ENCODE measurements at places on chromosomes 13 and 19.

DNA sequence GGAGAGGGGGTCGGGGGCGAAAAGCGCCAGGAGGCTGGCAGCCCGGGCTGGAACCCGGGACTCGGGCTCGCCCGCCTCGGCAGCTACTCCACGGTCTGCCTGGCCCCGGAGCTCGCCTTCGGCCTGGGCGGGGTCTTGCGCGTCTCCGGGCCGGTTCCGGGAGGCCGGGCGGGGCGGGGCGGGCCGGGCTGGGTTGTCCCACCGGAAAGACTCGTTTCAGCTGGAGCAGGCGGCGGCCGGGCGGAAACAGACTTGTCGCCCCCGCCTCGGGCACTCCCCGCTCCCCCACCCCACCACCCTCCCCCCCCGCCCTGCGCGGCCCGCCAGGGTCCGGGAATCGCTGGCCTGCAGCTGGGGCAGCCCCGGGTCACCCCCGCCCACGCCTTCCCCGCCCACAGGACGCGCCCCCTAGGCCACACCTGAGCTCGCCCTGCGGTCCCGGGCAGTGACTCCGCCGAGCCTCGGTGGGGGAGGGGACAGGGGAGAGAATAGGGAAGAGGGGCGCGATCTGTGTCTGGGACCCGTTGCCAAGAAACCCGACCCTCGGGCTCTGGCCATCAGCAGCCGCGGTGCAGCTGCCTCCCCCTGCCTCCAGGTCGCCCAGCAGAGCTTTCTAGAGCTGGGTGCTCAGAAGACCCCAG lies 109.4 kb downstream of the KCTD15 start:
- DNase-seq = no peak

GRCh38 chr19:9848060-9848459 lies 12.9 kb downstream of the PIN1 start:
- DNase-seq = no peak

DNA sequence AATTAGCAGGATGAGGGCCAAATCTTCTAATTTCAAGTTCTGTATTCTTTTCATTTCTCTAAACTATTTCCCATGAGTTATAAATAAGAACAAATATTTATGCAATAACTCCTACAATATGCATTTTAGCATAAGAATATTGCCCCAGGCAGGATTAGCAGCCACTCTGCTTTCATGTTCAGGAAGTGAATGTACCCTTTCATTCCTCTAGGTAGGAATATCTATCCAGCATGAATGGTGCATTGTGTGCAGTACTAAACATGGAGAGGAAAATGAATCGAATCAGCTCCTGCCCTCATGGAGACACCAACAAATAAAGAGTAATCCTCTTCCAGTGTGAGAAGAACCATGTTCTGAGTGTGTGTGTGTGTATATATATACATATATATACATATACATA lies 41.0 kb downstream of the LHFPL6 start:
- no peak for DNase-seq

DNA sequence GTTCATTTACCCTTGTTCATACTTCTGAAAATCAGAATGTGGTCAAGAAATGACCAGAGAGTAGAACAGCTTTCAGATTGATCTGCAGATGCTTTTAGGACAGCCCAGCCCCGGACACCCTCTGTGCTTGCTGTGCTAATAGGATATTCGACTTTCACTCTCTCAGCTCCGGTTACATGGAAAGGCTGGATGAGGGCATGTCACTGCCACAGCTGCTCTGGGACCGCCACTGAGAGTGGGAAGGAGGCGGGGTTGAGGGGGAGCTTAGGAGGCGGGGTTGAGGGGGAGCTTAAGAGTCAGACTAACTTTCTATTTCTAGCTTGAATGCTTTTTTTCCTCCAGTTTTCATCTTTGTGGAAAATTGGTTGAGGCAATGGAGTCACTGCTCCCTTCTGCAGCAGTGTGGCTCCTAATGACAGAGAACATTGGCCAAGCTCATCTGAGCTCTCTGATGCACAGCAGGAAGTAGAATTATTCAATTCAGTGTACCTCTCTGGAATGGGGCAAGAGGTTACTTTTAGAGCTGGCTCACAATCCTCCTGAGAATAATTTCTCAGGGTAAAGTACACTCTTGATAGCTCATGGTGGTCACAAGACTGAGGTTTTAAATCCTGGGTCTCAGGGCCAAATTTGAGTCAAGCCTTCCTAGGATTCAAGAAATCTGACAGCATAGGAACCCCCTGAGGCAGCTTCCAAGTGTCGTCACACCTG lies 74.6 kb upstream of the NPAS1 start:
- no peak for DNase-seq

GRCh38 chr13:27922883-27923612 lies 3.2 kb downstream of the PDX1 start:
- DNase-seq = no peak

DNA sequence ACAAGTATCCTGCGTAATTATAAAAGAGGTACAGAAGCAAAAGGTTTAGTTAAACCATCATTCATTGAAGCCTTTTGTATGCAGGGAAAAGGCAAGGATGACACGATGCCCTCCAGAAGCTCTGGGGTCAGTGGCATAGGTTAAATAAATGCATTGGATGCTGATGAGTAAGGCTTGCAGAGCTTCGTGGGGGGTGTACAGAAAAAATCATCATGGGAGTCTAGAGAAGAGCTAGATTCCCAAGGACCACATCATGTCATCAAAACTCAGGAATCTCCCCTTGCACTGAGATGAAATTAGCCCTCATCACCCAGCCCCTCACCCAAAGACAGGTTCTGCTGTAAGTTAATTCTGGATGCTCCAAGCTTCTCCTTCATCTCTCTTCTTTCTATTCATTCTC lies 8.3 kb downstream of the FPR1 start:
- DNase-seq = no peak

GRCh38 chr13:44273991-44274770 lies 99.4 kb upstream of the SERP2 start:
- no peak for DNase-seq

DNA sequence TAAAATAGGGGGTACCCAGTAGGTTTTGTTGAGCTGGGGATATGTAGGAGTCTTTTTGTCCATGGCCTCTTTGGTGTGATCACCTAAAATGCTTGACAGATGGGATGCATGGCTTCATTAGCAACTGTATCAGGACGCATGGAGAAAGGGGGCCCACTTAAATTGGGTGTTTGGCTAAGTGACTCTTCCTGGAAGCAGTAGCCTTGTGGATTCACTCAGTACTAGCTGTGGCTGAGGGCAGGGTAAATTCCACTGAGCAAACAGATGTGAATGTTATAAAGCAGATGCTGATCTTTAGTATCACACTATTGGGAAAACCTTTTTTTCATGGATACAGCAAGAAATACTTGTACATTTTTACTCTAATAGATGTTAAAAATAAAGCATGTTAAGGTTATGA lies 140.0 kb downstream of the FGF14 start:
- DNase-seq = no peak

DNA sequence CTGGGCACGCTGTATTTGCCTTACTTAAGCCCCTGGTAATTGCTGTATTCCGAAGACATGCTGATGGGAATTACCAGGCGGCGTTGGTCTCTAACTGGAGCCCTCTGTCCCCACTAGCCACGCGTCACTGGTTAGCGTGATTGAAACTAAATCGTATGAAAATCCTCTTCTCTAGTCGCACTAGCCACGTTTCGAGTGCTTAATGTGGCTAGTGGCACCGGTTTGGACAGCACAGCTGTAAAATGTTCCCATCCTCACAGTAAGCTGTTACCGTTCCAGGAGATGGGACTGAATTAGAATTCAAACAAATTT lies 676 bp downstream of the BRCA2 start:
- no peak for DNase-seq

DNA sequence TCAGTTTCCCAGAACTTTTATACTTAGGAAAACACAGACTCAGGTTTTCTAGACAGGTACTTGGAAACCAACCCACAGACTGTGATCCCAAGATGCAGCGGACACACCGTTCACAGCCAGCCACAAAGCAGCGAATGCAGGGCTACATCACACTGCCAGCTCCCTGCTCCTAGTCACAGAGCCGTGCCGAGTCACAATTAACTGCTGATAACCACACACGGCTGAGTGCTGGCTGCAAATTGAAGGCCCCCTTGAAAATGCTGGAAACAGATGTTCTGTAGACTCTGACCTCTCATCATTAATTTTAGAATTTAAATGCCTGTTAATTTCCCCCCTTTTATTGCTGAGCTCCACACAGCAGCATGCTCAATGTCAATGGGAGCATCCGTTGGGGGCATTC lies 78.6 kb upstream of the SIAH3 start:
- no peak for DNase-seq

DNA sequence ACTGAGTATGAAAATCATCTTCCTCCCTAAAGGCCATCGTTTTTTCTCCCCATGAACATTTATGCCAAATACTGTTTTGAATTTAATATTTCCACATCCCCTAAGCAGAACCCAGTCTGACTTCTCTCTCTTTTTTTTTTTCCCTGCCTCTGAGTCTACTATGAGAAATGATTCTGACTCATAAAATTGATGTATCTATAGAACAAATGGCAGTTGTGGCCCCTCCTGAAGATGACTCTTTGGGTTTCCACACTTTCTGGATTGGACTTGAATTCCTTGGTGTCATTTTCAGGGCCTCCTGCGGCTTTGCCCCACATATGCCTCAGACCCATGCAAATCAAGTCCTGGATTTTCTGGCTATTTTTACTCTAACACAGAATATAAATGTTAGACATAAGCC lies 22.7 kb upstream of the NAXD start:
- DNase-seq = no peak

DNA sequence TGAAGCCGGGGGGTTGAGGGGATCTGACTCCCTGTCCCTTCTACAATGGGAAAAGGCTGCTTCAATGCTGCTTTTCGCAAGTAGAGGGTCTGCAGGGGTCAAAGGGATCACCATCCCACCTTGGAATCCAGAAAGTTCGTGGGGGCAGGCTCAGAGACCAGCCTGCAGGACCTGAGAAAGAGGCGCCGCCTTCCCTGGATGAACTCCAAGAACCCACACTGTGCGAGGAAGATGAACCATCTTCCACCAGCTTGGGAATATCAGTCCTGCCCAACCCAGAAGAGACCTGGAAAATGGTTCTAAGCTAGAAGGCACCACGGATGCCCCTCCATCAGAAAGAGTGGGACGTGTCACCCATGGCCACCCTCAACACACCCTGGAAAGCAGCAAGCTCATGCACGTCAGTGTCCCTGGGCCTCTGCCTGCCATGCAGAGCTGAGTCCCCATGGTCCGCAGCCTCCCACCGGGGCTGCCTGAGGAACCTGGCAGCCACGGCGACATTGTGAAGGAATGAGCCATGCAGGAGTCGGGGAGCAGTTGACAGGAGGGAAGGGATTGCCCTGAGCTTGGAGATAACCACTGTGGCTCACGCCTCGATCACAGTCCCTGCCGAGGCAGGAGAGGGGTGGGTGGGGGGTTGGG lies 14.6 kb downstream of the RAB3D start:
- DNase-seq = no peak

DNA sequence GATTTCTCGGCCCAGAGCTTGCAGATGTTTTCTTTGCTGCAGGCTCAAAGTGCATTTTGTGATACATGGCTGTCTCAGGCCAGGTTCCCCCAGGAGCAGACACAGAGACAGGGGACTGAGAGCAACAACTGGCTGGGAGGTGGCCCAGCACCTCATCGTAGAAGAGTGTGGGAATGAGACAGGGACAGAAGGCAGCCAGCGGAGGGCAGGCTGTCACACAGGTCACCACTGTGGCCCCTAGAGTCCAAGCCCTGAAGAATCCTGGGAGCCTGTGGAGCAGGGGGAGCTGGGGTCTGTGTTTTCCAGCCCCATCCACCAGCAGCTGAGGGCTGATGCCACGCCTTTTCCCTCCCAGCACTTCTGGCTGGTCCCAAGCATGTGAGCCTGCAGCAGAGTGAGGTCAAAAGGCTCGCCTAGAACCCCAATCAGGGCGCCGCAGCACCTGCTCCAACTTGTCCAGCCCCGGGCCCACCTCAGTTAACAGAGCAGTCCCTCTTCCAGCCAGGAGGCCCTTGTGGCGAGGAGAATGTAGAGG lies 723.8 kb downstream of the UQCRFS1 start:
- no peak for DNase-seq

DNA sequence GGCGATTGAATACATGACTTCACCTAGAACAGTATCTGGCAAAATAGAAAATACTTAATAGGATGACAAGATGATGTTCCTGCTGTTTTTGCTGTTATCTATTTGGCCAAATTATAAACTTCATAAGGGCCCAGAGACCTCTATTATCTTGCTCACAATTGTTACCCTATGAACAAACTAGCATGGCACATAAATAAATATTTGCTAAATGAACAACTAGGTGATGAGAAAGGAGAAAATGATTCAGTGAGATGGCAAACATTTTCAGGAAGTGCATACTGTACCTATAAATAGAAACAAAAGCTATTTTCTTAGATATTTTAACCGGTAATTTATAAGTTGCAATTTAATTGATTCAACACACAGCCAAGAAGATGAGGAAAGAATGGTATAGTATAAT lies 78.4 kb downstream of the FAM216B start:
- no peak for DNase-seq

GRCh38 chr13:59906413-59907049 lies 257.2 kb downstream of the DIAPH3 start:
- DNase-seq = no peak
